ENCODE measurements at places on chromosomes 3 and 15. TPM values are rescaled to one million over a fixed set of nuclear protein-coding genes. Genes with fewer than 3 reads are reported as not detected.

DNA sequence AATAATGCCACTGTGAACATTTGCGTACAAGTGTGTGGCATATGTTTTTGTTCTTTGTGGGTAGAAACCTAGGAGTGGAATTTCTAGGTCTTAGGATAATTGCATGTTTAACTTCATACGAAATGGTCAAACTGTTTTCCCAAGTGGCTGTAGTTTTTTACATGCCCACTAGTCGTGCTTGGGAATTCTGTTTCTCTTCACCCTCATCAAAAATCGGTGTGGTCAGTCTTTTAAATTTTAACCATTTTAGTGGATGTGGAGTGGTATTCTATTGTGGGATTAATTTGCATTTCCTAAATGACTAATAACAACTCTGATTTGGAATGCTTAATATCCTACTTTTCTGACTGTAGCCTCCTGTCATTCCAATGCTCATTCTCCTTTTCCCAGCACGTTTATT lies 27.6 kb downstream of the ZFAND6 start:
- no peak for DNase-seq

GRCh38 chr3:132399054-132399929 lies 18.0 kb upstream of the DNAJC13 start:
- peak; percentile 61 for DNase-seq

- DNase-seq = no peak
Measured at GRCh38 chr3:46675426-46675825, 18.1 kb downstream of the ALS2CL start.

DNA sequence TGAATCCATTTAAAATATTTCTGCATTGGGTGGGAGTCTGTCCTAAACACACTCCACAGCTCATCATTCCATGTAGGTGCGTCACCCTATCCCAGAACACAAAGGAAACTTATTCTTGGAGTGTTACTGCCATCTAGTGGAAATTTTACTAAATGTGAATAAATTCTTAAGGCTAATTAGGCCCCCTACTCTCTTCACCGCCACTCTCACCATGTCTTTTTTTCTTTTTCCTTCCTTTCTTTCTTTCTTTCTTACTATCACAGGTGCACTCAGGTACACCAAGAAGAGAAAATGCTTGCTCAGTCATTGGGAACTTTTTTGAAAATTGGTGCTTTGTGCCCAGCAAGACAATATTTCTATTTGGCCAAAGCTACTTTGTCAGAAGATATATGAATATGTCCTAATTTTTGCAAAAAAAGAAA lies 26.4 kb upstream of the ATP8B4 start:
- DNase-seq = peak; percentile 52

FAM227B gene
- total RNA-seq = 11.7 TPM

DNA sequence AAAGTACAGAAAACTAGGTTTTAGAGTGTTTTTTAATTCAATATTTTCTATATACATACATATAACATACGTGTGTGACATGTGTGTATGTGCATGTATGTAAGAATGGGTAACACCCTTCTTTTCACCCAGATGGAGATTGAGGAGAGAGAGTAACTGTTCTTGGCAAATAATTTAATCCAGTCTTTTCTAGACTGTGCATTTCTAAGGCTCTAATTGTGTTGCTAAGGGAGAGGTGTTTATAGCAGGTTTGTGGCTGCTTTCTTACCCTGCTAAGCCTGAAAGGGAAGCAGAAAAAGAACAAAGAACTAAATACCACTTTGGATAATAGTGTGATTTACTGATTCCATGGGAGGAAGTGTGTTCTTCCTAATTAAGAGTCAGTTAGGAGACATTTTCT lies 46.0 kb upstream of the ALDH1L1 start:
- no peak for DNase-seq

SEMA5B gene
- 0.99 TPM for total RNA-seq

- DNase-seq = no peak
Measured at GRCh38 chr15:57649138-57649537, 57.4 kb upstream of the POLR2M start.

PRKCD gene
- 2.4 TPM for total RNA-seq

RTP3 gene
- not detected for total RNA-seq

- DNase-seq = peak; percentile 66
Measured at GRCh38 chr3:45225465-45226205, 452 bp downstream of the TMEM158 start.

DNA sequence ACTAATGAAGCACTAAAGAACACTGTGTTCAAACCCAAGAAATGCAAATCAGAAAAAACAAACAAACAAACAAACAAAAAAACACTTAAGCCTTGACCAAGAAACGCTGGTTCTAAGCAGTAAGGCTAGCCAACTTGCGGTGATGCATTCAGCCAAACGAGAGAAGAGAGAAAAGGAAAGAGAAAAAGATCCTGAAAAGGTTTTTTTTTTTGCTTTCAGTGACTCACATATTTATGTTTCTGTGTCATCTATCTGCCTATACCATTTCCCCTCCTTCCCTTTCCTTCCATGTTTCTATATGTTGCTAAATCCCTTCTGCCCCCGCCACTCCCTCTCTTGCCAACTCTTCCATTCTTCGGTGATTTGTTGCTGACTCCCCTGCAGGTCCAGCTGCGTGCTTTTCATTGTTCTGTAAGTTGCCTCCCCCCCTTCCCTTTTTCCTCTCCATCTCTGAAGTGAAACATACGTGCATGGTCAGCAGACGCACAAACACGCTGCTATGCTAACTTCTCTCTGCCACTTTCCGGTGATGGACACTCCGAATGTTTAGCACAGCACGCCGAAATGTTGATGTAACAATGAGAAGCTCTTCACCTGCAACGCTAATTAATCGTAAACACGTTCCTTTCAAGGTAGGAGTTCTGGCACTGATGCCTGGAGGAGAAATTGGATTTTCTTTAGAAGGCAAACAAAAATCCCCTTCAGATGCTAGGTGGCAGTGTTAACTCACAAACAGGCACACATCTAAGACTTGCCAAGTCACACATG lies 154.4 kb downstream of the TUSC7 start:
- DNase-seq = no peak

GRCh38 chr3:21357241-21357640 lies 393.8 kb downstream of the ZNF385D start:
- no peak for DNase-seq

DNA sequence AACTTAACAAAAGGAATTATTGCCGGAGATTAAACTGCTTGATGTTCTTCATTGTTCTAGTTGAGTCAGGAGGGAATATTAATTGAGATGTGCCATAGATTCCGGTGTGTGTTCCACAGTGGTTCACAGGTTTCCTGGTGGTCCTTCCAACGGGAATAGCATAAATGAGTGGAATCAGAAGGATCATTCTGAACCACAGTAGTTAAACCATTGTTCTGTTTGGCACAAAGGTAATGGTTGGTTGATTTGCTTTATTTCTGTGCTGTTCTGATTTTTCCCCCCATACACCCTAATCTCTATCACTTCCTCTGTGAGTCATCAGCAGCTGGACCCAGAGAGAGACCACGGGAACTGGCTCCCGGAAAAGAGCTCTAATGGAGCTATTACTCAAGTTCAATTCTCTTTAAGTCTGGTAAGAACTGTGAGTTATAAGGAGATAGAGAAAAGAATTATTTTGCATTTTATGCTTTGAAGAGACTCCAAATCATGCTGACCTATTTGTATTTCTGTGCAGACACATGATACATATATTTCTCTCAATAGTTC lies 627.2 kb downstream of the ZIC1 start:
- no peak for DNase-seq

DAZL gene
- total RNA-seq = 0.19 TPM

GRCh38 chr3:125177746-125178145 lies 34.8 kb downstream of the SLC12A8 start:
- DNase-seq = no peak

EXD1 gene
- total RNA-seq = 0.09 TPM

- DNase-seq = no peak
Measured at GRCh38 chr3:5840056-5840455, 652.5 kb downstream of the EDEM1 start.

SERPINI1 gene
- 8.5 TPM for total RNA-seq

- DNase-seq = no peak
Measured at GRCh38 chr3:10482631-10483363, 22.6 kb downstream of the ATP2B2 start.

GRCh38 chr3:66023738-66024385 lies 14.9 kb downstream of the MAGI1 start:
- no peak for DNase-seq

- no peak for DNase-seq
Measured at GRCh38 chr15:34815836-34816235, 20.5 kb upstream of the ACTC1 start.

DNA sequence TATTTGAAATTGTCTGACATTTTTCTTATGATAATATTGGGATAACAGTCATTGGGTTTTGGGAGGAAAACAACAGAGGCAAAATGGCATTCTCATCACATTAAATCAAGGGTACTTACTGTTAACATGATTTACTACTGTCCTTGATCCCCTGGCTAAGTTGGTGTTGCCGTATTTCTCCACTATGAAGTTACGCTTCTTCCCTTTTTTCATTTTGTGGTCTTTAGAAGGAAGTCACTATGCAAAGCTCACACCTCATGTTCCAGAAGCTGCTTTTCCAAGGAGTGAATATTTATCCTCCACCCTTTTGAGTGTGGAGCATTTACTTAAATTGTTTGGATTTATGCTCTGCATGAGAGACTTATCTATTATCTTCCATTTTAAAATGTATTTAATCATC lies 63.7 kb downstream of the ALCAM start:
- DNase-seq = no peak

CASR gene
- 0.09 TPM for total RNA-seq

PRTG gene
- total RNA-seq = 0.99 TPM

PCLAF gene
- 57.6 TPM for total RNA-seq

- DNase-seq = no peak
Measured at GRCh38 chr3:141578202-141578973, 91.6 kb downstream of the RASA2 start.

EPHA6 gene
- total RNA-seq = 1.3 TPM

TTLL13 gene
- total RNA-seq = 0.14 TPM

DNA sequence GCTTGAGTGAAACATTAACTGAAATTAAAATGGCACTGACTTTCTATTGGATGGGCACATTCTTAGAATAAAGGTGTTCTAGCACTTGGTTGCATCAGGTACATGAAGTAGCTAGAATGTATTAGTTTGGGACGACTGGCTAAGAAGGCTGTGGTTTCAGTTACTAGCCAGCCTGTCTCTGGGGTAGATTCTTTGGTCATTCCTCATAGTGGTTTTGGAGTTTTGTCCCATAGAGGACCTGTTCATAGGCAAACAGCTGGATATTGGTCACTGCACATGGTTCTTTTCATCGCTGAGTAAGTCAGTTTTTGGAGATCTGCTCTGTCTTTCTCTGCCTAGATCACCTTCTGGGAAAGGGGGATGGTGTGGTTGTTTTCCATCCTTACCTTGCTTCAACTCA lies 55.3 kb downstream of the ADAMTSL3 start:
- no peak for DNase-seq

GRCh38 chr15:27126449-27126848 lies 155.5 kb downstream of the GABRG3 start:
- DNase-seq = no peak

KCNH8 gene
- total RNA-seq = 0.33 TPM

- DNase-seq = no peak
Measured at GRCh38 chr15:69046781-69047180, 32.3 kb downstream of the NOX5 start.

DNA sequence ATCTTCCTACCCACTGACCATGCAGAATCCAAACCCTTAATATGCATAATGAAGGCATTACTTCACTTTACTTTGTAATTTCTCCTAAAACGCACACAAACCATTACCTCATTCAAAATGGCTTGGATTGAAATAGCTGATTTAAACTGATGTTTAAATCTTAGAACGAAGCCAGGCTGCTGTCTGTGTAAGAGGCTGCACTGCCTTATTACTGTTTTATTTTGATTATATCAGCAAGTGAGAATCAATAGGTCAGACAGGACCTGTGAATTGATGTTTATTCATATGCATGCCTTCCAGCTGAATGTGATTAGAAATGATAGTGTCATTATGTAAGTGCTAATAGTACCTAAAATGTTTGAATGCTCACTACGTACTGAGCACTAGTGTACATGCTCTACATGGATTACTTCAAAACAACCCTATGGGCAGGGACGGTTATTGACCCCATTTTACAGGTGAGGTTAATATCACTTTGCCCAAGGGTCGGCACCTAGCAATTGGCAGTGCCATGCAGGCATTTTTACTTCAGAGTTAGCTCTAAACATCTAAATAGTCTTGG lies 314.2 kb upstream of the CBLB start:
- DNase-seq = no peak

NEK10 gene
- total RNA-seq = 0.76 TPM

PLCH1 gene
- 29.3 TPM for total RNA-seq
